ENCODE measurements at places on chromosomes 16 and 17.

DNA sequence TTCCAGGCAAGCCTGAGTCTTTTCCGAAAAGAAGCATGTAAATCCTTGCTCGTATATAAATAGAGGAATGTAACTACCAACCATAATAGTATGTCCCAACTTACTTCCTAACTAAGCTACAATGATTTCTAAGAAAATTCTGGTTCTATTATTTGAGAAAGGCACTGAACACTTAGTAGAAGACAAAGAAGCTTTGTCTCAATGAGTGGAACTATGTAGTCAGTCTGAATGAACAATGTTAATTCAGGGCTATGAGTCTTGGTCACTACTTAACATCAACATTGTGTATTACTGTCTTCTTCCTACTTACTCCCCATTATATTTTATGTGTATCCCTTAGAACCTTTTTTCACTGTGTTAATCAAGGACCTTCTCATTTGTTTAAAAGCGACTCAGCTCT is 206.0 kb downstream of the CYB561 start:
- DNase-seq, result no peak

DNA sequence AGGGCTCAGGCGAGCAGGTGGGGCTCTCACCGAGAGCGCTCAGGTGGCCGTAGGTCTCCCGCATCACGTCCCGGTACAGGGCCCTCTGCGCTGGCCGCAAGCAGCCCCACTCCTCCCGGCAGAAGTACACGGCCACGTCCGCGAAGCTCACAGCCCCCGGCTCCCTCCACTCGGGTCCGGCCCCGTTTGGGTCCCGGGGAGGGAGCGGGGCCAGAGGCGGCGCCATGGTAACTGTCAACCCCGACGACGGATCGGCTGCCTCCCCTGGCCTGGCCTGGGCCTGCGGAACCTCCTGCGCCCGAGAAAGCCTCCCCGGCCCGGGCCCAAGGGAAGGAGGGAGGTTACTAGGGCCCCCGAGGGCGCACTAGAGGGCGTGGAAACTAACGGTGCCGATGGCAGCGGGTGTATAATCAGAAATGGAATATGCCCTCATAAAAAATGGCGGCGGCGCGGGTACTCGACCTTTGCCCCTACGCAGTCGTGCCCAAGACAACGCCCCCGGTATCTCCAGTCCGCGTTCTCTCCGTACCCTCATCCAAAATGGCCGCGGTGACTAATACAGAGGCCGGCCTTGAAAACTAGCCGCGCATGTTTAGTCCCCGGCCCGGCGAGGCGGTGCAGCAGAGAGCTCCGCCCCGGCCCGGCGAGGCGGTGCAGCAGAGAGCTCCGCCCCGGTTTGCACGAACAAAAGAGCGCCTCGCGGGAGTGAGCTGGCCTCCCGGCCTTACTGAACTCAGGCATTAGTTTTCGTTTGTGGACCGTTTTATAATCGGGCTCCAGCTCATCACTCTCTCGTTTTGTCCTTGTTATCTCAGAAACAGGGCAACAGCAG is at the start of gene ZNF764:
Gene ZNF764, minus strand, starts transcription at position 418 of the 832 bp plus-strand sequence. Its CDS starts 192 bp downstream, at position 226.
- peak; percentile 96 for DNase-seq

- DNase-seq, result no peak
These were observed 30.0 kb downstream of the SNN start for GRCh38 chr16:11698271-11698689.

DNA sequence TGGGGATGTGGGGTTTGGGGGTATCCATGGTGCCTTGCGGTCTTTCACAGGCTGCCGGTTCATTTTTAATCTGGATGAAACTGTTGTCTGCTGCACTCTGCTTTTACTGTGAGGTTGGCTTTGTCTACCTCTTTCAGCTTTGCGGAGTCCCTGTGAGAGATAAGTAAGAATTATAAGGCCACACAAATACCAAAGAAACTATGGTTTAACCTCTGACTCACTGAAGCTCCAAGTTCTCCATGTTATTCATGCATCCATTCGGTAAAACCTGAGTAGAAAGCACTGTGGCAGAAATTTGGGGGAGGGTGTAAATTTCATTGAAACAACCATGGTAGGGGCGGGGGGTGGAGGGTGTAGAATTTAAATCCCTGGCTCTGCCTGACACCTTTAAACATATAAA is 30.5 kb downstream of the KIAA0753 start:
- no peak for DNase-seq

DNA sequence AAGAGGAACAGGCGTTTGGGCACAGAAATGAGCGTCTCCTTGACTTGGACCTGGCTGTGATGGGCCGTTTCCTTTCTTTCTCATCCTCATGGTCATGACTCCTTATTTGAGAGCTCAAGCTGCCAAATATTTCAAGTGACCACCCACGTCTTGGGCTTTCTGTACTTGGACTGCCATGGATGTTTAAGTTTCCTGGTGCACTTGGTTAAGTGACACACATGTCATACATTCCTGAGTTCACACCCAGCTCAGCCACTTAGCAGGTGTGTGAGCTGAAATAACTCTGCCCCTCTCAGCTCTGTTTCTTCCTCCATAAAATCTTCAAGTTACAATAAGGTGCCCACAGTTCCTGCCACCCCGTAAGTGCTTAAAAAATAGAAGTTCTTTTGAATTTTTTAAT is 114.5 kb downstream of the CLEC16A start:
- no peak for DNase-seq

All from CD8-positive, alpha-beta T cell (primary cell).